ENCODE measurements at places on chromosomes 4 and X. TPM values are rescaled to one million over a fixed set of nuclear protein-coding genes. Genes with fewer than 3 reads are reported as not detected.

PPARGC1A gene
- total RNA-seq: 10.9 TPM

STPG2 gene
- 0.18 TPM for total RNA-seq

PROM1 gene
- total RNA-seq: 61.3 TPM

- DNase-seq: no peak
Measured at GRCh38 chrX:153626863-153627674, 19.9 kb upstream of the DUSP9 start.

GRCh38 chr4:127469542-127469941 is 163.2 kb upstream of the INTU start:
- DNase-seq: peak; percentile 57

GRCh38 chrX:99703473-99703872 is 706.6 kb downstream of the PCDH19 start:
- DNase-seq: peak; percentile 12
